Memory B cell (primary cell): ENCODE measurements at places on chromosomes 3 and 15.

- peaks cover 26% of the 10 kb centered on the region for H3K4me1 ChIP-seq
- no peak for DNase-seq
- H3K4me3 ChIP-seq: peak overlapping the region; percentile 30
- no peaks in the 10 kb centered on the region for H3K36me3 ChIP-seq
- H3K27me3 ChIP-seq: no peaks in the 10 kb centered on the region
Measured at GRCh38 chr15:57217778-57218598, 158.3 kb upstream of the CGNL1 start.

GRCh38 chr3:48826451-48826850 lies 21.2 kb downstream of the PRKAR2A start:
- H3K27me3 ChIP-seq: no peaks in the 10 kb centered on the region
- no peak overlapping the region for H3K4me3 ChIP-seq
- no peak for DNase-seq
- H3K4me1 ChIP-seq: peaks cover 14% of the 10 kb centered on the region
- H3K27ac ChIP-seq: peak overlapping the region; percentile 4
- H3K36me3 ChIP-seq: peaks cover 2% of the 10 kb centered on the region

GRCh38 chr3:52246264-52246620 lies 683 bp downstream of the PPM1M start:
- H3K36me3 ChIP-seq: peaks cover 17% of the 10 kb centered on the region
- DNase-seq: no peak
- H3K4me3 ChIP-seq: peak overlapping the region; percentile 85
- peak overlapping the region; percentile 85 for H3K27ac ChIP-seq
- no peaks in the 10 kb centered on the region for H3K27me3 ChIP-seq

- no peaks in the 10 kb centered on the region for H3K36me3 ChIP-seq
- H3K27me3 ChIP-seq: peaks cover 2% of the 10 kb centered on the region
- no peaks in the 10 kb centered on the region for H3K4me1 ChIP-seq
Measured at GRCh38 chr3:98823791-98824190, 60.7 kb downstream of the ST3GAL6 start.

DNA sequence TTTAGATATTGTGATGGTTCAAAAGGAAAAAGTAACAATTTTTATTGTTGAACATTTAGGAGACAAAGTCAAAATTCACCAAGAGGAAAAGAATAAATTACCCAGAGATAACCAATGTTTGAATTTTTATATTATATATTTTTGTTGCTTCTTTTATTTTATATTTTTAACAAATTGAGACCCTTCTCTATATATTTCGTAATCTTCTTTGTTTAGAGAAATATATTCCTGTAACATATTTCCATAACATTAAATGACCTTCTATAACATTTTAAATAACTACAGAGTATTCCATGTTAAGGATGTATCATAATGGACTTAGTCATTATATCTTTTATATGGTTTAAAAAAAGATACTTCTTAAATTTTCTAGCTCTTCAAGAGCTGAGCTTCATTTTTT lies 128.0 kb downstream of the RBPMS2 start:
- no peak overlapping the region for H3K27ac ChIP-seq
- H3K4me1 ChIP-seq: peaks cover 15% of the 10 kb centered on the region
- no peaks in the 10 kb centered on the region for H3K27me3 ChIP-seq
- no peak for DNase-seq

GRCh38 chr15:58677426-58677825 lies 72.1 kb downstream of the ADAM10 start:
- H3K27me3 ChIP-seq: no peaks in the 10 kb centered on the region
- H3K36me3 ChIP-seq: peaks cover 10% of the 10 kb centered on the region
- no peak for DNase-seq
- H3K27ac ChIP-seq: no peak overlapping the region
- no peak overlapping the region for H3K4me3 ChIP-seq

DNA sequence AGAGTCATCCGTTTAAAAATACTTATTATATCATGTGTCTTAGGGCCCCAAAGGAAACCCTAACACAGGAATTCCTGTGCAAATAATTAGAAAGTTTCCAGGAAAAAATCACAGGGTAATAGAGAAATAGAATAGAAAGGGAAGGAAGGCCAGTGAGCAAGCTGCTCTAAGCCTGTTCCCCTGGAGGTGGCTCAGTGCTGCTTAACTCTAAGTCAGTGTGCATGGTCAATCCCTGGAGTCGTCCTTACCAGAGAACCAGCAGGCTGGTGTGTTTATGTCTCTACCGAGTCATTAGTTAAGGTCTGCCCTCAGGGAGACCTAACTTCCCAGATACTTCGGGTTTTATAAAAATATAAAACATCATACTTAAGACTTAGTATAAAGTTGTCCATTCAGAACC lies 21.0 kb upstream of the MCF2L2 start:
- no peak overlapping the region for H3K27ac ChIP-seq
- peaks cover 16% of the 10 kb centered on the region for H3K4me1 ChIP-seq
- peaks cover 5% of the 10 kb centered on the region for H3K36me3 ChIP-seq
- DNase-seq: no peak

GRCh38 chr15:58671186-58671585 lies 78.3 kb downstream of the ADAM10 start:
- no peaks in the 10 kb centered on the region for H3K27me3 ChIP-seq
- H3K4me1 ChIP-seq: peaks cover 5% of the 10 kb centered on the region
- peaks cover 17% of the 10 kb centered on the region for H3K36me3 ChIP-seq
- no peak overlapping the region for H3K27ac ChIP-seq
- H3K4me3 ChIP-seq: no peak overlapping the region

DNA sequence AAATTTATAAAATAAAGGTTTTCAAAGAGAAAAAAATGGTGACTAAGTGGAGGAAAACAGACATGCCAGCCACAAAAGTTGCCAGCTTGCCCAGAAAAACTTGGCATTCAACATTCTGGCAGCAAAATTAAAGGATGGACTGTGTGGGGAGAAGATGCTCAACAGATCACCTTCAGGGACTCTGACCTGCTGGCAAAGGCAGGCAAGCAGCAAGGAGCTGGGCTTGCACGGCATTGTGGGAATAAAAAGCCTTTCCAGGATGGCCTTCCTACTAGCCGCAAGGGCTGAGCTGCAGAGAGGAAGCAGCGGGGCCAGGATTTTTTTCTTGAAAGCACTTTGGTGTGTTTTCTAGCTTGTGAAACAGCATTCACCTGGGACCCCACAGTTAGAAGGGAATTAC lies 101.9 kb upstream of the CACNA2D3 start:
- H3K36me3 ChIP-seq: no peaks in the 10 kb centered on the region
- H3K4me3 ChIP-seq: no peak overlapping the region
- H3K27me3 ChIP-seq: peaks cover 9% of the 10 kb centered on the region

- peaks cover 45% of the 10 kb centered on the region for H3K27me3 ChIP-seq
- peak overlapping the region; percentile 29 for H3K4me3 ChIP-seq
- H3K27ac ChIP-seq: no peak overlapping the region
- peaks cover 21% of the 10 kb centered on the region for H3K4me1 ChIP-seq
Measured at GRCh38 chr15:74134387-74135027, 4.1 kb downstream of the ISLR2 start.

- no peaks in the 10 kb centered on the region for H3K4me1 ChIP-seq
- H3K27ac ChIP-seq: no peak overlapping the region
- no peaks in the 10 kb centered on the region for H3K36me3 ChIP-seq
- H3K27me3 ChIP-seq: peaks cover 14% of the 10 kb centered on the region
- no peak overlapping the region for H3K4me3 ChIP-seq
Measured at GRCh38 chr15:101359365-101359947, 64.4 kb upstream of the SNRPA1 start.

DNA sequence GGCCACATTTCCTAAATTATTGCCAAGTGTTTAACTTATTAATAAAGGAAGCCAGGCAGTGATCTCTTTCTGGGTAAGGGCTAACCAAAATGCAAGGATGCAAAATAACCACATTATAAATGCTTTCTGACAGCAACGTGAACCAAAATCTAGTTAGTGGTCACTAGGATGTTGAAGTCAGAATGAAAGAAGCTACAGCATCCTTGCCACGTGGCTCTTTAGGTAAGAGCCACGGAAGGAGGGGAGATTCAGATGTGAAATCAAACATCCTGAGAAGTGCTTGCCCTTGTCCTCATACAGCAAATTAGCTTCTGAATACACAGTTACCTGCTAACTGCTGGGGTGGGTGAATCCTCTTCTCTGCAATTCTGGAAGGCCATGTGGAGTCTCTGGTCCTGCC lies 246.2 kb downstream of the FEZF2 start:
- no peaks in the 10 kb centered on the region for H3K27me3 ChIP-seq
- no peak overlapping the region for H3K4me3 ChIP-seq
- no peaks in the 10 kb centered on the region for H3K36me3 ChIP-seq
- no peak overlapping the region for H3K27ac ChIP-seq
